WTC11 (cell line): ENCODE measurements at places on chromosomes 6 and 20. TPM values are rescaled to one million over a fixed set of nuclear protein-coding genes. Genes with fewer than 3 reads are reported as not detected.

DNA sequence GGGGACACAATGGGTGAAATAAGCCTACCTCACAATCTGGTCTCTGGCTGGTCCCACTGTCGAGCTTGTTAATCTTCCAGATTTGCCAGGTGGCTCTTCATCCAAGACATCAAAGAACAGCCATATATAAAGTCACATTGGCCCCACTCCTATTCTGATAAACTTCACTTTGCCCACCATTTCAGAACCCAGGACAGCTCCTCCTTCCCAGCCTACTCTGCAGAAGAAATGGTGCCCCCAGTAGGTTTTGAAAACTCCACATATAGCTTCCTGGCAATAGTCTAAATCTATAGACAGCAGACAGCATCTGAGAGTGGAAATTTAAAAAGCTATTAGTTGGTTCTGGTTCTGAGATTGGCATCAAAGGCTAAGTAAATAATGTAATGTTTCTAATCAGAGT, 143.1 kb upstream of the PCSK2 start:
- no peaks in the 10 kb centered on the region for H3K4me1 ChIP-seq
- no peak overlapping the region for H3K4me3 ChIP-seq
- H3K36me3 ChIP-seq = no peaks in the 10 kb centered on the region
- peak; percentile 31 for DNase-seq
- H3K27me3 ChIP-seq = no peaks in the 10 kb centered on the region; the same call in 1 of the 2 replicates
- no peak overlapping the region for H3K27ac ChIP-seq

GRCh38 chr6:30156262-30156599, 4.8 kb downstream of the TRIM10 start:
- DNase-seq = no peak
- H3K27me3 ChIP-seq = peaks cover 37% of the 10 kb centered on the region
- no peaks in the 10 kb centered on the region for H3K36me3 ChIP-seq
- no peaks in the 10 kb centered on the region for H3K4me1 ChIP-seq
- H3K4me3 ChIP-seq = no peak overlapping the region
- H3K27ac ChIP-seq = no peak overlapping the region

DNA sequence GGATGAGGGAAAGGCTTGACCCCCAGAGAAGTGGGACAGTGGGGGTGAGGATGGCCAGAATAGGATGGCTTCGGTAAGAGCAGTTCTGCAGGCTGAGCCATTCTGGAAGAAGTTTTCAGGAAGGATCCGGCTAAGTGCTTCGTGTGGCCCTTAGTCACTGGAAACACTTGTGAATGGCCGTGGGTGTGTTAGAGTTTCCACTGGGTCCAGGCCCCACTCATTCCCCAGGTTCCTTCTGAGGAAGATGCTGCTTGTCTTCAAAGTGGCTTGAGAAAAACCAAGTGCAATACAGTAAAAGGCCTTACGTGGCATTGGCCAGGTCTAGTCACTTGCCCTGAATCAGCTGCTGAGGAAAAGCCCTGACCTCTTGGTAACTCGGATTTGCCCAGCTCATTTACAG, 27.9 kb downstream of the MANBAL start:
- no peak for DNase-seq
- no peaks in the 10 kb centered on the region; the same call in 1 of the 2 replicates for H3K27me3 ChIP-seq
- H3K4me3 ChIP-seq = no peak overlapping the region
- peak overlapping the region; percentile 64 for H3K27ac ChIP-seq

- H3K27me3 ChIP-seq = no peaks in the 10 kb centered on the region
- no peak for DNase-seq
- no peak overlapping the region for H3K4me3 ChIP-seq
- no peak overlapping the region for H3K27ac ChIP-seq
- H3K4me1 ChIP-seq = peaks cover 29% of the 10 kb centered on the region
These were observed 492.1 kb downstream of the UTRN start for GRCh38 chr6:144777249-144777648.

DNA sequence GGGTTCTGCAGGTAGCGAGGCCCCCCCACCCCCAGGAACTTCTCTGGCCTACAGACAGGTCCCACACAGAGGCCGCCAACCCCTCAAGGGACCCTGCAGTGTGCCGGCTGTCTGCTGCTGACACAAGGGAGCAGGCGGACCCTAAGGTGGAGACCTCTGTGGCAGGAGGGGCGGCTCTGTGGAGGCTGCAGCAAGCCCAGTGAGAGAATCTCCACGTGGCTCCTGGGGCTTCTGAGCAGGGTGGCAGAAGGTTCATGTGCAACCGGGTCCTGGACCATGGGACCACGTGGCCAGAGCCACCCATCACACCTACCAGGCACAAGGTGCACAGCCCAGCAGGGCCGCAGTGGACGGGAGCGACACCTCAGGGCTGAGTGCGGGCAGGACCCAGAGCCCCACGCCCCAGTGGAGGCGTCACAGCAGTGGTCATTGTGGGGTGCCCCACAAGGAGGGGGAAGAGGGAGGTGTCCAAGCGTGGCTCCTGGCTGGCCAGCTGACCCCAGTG, 4.3 kb downstream of the ARFRP1 start:
- no peak overlapping the region for H3K27ac ChIP-seq
- H3K36me3 ChIP-seq = peaks cover 17% of the 10 kb centered on the region
- no peaks in the 10 kb centered on the region for H3K27me3 ChIP-seq
- peaks cover 6% of the 10 kb centered on the region for H3K4me1 ChIP-seq

PAQR8 gene
- total RNA-seq = 11.1 to 12.5 TPM (median 11.7 TPM) in 3 replicates

- H3K36me3 ChIP-seq = 0 out of 2 replicates have a peak, but pooled peaks cover 3% of the 10 kb centered on the region
- H3K4me1 ChIP-seq = peaks cover 6% of the 10 kb centered on the region
- peaks cover 4% of the 10 kb centered on the region for H3K27me3 ChIP-seq
- no peak overlapping the region for H3K4me3 ChIP-seq
- no peak for DNase-seq
These were observed 2.2 kb upstream of the E2F3 start for GRCh38 chr6:20399518-20399917.

GRCh38 chr20:30419466-30419865, 838.0 kb upstream of the DEFB115 start:
- H3K36me3 ChIP-seq = peaks cover 8% of the 10 kb centered on the region
- H3K4me3 ChIP-seq = no peak overlapping the region
- no peak overlapping the region for H3K27ac ChIP-seq
- no peaks in the 10 kb centered on the region for H3K27me3 ChIP-seq

EYA4 gene
- total RNA-seq = 0.14 to 0.32 TPM (median 0.24 TPM) in 3 replicates

GRCh38 chr6:156622185-156622584, 155.0 kb upstream of the ARID1B start:
- no peak overlapping the region for H3K27ac ChIP-seq
- no peak for DNase-seq
- H3K27me3 ChIP-seq = no peaks in the 10 kb centered on the region; the same call in 1 of the 2 replicates

DNA sequence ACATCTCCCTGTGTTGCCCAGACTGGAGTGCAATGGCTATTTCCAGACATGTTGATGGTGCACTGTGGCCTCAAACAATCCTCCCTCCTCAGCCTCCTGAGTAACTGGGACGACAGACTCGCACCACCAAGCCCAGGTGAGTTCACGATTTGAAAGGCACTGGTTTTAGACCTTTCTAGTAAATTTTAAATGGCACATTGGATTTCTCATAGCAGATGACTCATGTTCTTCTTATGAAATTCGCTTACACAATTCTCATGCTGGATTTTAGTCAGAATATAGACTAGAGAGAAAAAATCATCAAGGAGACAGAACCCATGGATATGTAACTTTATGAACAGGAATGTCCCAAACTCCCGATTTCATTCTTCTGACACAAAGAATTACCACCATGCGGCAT, 18.1 kb upstream of the PXDC1 start:
- no peak for DNase-seq
- H3K4me1 ChIP-seq = peaks cover 25% of the 10 kb centered on the region
- H3K27ac ChIP-seq = no peak overlapping the region
- H3K36me3 ChIP-seq = no peaks in the 10 kb centered on the region

TSBP1 gene
- total RNA-seq = not detected in 3 replicates

GRCh38 chr20:3658716-3659491, 4.3 kb downstream of the GFRA4 start:
- H3K36me3 ChIP-seq = no peaks in the 10 kb centered on the region
- peaks cover 8% of the 10 kb centered on the region; the same call in 1 of the 2 replicates for H3K4me1 ChIP-seq
- peaks cover 48% of the 10 kb centered on the region for H3K27me3 ChIP-seq
- DNase-seq = no peak
- H3K4me3 ChIP-seq = no peak overlapping the region
- no peak overlapping the region for H3K27ac ChIP-seq

- DNase-seq = no peak
- peaks cover 3% of the 10 kb centered on the region; the same call in 1 of the 2 replicates for H3K36me3 ChIP-seq
- H3K4me3 ChIP-seq = no peak overlapping the region
- no peak overlapping the region for H3K27ac ChIP-seq
- peaks cover 11% of the 10 kb centered on the region for H3K4me1 ChIP-seq
These were observed 53.7 kb upstream of the STX16 start for GRCh38 chr20:58597249-58597891.
